ENCODE measurements at places on chromosomes 3 and 15.

DNA sequence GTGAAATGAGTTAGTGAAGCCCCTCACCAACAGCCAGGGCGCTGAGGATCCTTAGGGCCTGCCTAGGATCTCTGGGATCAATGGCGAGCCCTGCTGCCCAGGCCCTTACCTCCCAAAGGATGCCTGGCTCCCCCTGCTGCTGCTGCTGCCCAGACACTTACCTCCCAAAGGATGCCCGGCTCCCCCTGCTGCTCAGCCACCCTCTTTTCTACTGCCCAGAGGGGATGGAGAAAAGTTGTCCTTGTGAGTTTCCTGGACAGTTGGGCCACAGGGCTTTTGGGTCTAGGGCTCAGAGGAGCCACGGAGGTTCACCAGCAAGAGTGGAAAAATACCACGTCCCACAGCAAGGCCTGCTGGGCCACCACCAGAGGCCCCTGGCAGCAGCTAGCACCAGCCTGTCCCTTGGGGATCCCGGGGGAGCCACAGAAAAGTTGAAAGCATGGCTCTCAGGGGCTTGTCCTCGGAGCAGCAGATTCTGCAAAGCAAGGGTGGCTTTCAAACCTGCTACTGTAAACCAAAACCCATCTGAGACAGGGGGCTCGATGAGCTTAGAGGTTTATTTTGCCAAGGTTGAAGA, 59.4 kb downstream of the SLC6A6 start:
- DNase-seq, result no peak

DNA sequence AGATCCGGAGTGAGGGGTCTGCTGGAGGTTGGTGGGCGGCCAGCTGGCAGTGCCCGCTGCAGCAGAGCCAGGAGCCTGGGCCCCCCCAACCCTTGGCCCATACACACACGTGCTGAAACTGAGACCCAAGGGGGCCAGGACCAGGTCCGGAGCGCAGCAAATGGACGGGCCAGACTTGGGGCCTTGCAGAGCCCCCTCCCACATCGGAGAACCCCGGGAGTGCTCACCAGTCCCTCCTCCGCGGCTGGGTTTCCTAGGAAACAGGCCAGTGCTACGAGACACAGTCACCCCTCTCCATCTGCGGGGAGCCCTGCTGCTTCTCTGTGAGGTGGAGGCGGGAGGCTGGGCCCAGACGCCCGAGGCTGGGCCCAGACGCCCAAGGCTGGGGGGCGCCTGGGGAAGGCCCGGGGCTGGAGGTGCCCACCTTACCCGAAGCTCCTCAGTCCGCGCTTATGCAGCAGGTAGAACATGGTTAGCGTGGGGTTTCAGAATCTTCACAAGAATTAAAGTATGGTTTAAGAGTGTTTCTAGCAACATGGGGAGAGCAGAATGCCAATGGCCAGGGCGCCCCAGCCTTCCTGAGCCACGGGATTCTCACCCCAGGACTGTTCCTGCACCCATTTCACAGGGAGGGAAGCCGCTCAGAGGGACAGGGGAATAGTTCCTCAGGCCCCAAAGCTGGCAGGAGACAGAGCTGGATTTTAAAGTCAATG, 135.0 kb upstream of the PRR20G start:
- no peak for DNase-seq

GRCh38 chr3:197475997-197476525, 79.7 kb downstream of the BDH1 start:
- no peak for DNase-seq

DNA sequence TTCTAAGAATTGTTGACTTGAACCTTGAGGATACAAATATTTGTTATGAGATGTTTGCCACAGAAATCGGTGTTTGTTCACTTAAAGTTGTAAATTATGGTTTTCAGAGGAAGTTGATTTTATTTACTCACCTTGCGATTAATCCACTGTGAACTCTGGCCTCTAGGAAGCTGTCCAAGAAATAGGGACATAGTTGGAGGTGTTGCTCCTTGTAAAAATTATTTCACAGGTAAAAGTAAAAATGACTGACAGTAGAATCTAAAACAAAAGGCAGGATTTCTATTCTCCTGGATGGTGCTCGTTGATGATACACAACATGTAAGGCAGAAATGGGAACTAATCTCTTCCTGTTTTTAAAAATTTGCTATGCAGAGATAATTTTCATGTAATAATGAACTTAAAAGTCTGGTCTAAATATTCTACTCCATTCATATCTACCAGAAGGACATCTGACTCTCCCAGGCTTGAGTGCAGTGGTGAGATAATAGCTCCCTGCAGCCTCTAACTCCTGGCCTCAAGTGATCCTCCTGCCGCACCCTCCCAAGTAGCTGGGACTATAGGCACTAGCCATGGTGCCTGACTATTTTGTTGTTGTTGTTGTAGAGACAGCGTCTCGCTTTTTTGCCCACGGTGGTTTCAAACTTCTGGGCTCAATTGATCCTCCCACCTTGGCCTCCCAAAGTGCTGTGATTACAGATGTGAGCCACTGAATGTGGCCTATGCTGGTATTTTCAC, 17.1 kb upstream of the LZTFL1 start:
- DNase-seq, result no peak

- DNase-seq, result no peak
Observed at GRCh38 chr15:78810362-78811123, 721 bp downstream of the ADAMTS7 start.

DNA sequence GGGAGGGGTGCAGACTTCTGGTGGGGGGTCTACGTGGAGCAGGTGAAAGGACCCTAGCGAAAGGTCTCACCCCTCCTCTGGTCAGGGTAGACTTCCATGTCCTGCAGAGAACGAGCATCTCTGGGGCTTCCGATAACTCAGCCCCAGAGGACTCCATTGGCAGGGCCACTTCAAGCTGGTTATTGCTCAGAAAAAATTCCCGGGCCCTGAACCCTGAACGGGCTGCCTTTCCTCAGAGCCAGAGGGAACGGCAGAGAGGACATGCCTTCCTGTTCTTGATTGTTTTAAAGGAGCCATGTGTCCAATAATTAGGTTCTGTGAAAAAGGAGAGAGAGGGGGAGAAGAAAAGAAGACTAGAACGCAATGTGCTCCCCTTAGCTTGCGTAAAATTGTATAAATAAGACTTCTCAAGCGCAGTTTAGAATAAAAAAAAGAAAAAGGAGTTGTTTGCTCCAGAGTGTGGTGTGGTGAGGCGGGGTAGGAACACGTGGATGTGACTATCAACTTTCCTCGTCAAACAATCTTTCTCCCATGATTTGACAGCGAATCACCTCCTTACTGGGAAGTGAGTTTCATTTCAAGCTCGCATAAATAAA, 193.4 kb upstream of the UBE2E1 start:
- no peak for DNase-seq

GRCh38 chr3:9161811-9162210, 87.6 kb downstream of the SRGAP3 start:
- no peak for DNase-seq

DNA sequence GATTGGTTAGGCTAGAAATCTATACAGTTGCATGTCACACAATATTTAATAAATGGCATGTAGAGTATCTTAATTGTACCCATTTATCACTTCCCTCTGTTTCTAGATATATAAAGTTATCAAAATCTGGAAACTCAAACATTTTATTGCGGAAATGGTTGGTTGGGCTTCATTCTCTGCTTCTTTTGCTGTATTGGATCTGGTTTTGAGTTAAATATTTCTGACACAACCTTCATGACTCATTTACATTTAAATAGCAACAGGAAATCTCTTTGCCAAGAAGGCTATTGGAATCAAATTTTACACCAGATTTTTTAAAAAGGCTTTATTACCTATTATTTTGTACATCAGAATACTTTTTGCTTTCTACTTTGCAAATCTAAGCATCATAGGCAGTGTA, 153.8 kb downstream of the EBLN2 start:
- no peak for DNase-seq

- no peak for DNase-seq
Observed at GRCh38 chr3:143222505-143222904, 102.9 kb downstream of the CHST2 start.

DNA sequence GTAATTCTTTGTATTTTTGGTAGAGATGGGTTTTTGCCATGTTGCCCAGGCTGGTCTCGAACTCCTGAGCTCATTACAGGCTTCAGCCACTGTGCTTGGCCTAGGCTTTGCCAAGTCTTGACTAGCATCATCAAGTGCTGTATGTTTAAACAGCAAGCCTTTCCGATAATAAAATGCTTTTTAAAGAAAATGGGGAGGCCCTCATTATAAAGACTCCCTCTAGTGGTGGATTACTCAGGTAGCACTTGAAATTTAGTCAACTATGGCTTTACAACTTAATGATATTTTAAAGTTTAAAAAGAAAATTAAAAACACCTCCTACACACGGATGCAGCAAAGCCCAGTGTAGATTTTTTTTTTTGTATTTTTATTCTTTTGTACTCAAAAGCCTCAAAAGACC, 213.6 kb downstream of the GAP43 start:
- DNase-seq, result no peak

- DNase-seq, result no peak
Observed at GRCh38 chr15:48388016-48388851, 57.0 kb downstream of the DUT start.

- no peak for DNase-seq
Observed at GRCh38 chr15:65653801-65654521, 32.2 kb downstream of the SLC24A1 start.

DNA sequence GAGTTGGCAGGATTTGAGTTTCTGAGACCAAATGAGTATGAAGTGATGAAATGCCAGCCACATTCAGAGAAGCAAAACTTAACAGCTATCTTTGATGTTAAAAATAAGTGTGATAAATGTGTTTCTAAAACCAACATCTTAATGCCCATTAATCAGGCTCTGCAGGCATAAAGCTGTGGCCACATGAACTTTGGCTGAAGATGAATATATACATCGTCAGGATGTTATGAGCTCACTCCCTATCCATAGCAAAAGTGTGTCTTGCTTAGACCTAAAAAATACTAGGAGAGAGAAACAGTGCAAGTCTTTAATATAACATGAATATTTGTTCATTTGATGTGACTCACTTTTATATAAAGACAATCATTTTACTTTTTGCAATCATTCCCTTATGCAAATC, 218.0 kb downstream of the CADM2 start:
- no peak for DNase-seq
